ENCODE measurements at places on chromosomes 1 and 21. TPM values are rescaled to one million over a fixed set of nuclear protein-coding genes. Genes with fewer than 3 reads are reported as not detected.

The TEKT2 gene
- 5.9 TPM for total RNA-seq

The ADAM30 gene
- not detected for total RNA-seq

The B3GALT2 gene
- 71.5 TPM for total RNA-seq

The OR10T2 gene
- total RNA-seq: not detected

The C8A gene
- not detected for total RNA-seq

The RGS5 gene
- 14.5 TPM for total RNA-seq

The KCNA3 gene
- total RNA-seq: 20.2 TPM

The AADACL3 gene
- total RNA-seq: not detected
